ENCODE measurements at places on chromosomes 4 and X.
A peak's percentile ranks its signal among the peaks of the same experiment; 100 is the strongest.

- no peak for DNase-seq
Observed at GRCh38 chr4:17324386-17324830, 187.5 kb downstream of the QDPR start.

DNA sequence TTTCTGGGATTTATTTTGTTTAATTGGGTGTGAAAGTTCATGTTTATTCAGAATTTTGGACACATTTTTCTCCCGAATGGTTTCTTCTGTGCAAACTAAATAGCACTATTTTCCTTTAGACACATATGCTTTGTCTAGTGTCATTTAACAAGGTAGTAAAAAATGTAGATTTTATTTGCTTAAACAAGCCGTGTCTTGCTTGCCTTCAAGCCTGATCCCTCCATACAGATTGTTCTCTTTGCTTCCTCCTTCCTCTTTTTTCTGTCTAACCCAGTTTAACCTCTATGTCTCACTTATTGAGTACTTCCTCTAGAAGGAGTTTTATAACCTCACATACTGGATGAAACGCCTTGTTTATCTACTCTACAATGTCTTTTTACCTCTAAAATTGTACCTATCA lies 211.8 kb downstream of the NPFFR2 start:
- DNase-seq: no peak

- DNase-seq: no peak
Observed at GRCh38 chr4:11467931-11468330, 39.2 kb upstream of the HS3ST1 start.

DNA sequence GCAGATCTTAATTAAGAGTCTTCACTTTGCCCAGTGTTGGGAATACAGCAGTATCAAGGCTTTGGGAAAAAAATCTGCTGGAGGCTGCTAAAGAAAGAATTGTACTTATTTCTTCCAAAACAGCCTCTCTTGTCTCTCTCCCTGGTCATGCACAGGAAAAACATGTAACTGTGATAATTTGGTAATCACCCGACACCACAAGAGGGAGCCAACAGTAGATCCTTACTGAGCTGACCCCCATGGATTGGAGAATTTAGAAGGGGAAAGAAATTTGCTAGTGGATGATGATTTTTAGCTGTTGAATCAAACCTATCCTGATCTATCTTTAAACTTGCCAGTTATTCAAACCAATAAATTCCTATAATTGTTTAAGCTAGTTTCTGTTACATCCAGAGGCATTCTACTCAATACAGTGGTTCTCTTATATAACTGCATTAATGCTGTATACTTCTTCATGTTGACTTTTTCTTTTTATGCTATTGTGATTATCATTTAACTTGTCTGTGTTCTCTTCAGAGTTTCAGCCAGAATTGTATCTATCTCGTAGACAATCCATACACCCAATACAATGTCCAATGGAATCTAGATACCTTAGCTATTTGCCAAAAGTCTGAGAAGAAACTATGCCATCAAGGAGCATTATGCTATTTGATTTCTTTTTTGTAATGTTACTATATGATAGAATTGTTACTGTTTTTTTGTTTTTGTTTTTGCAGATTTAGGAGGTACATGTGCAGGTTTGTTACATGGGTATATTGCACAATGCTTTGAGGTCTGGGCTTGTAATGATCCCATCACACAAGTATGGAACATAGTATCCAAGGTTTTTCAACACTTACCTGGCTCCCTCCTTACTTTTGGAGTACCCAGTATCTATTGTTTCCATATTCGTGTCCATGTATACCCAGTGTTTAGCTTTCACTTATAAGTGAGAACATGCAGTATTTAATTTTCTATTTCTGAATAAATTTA lies 31.3 kb upstream of the ARHGEF38 start:
- no peak for DNase-seq

DNA sequence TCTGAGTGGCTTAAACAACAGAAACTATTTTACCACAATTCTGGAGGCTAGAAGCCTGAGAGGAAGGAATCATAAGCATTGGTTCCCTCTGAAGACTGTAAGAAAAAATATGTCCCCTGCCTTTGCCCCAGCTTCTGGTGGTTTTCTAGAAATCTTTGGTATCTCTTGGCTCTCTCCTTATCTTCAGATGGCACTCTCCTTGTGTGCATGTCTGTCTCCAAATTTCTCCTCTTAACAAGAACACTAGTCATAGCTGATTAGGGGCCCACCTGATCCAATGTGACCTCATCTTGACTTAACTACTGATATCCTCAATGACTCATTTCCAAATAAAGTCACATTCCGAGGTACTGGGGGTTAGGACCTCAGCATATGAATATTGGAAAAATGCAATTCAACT lies 635.0 kb upstream of the NR3C2 start:
- no peak for DNase-seq

DNA sequence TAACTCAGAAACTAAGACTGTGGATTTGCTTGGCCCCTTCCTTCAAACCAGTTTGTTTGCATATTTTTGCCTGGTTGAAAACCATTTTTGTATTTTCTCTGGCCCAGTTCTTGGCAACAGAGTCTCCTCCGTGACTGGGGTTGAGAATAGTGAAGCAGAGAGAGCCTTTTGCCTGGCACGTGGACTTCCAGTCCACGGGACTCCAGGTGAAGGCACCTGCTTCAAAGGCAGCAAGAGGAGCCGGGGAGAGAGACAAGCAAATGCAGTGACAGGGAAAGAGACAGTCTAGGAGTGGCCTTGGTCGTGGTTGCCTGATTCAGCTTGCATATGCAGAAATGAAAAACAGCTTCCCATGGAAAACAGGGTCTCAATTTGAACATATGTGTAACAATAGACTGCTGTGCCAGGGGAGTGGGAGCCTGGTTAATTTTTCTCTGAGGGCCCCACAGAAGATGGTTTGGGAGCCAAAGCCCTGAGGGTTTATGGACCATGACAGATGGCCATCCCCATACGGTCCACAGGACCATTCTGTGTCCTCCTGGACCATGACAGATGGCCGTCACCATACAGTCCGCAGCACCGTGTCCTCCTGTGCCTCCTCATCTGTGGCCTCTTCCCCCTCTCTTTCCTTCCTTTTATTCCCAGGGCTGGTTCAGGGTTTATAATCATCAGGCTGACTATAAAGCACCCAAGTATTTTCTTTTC lies 272.2 kb upstream of the RASGEF1B start:
- no peak for DNase-seq

GRCh38 chr4:11106190-11106589 lies 322.5 kb downstream of the HS3ST1 start:
- no peak for DNase-seq

- no peak for DNase-seq
Observed at GRCh38 chr4:6929812-6930464, 20.3 kb downstream of the TBC1D14 start.

DNA sequence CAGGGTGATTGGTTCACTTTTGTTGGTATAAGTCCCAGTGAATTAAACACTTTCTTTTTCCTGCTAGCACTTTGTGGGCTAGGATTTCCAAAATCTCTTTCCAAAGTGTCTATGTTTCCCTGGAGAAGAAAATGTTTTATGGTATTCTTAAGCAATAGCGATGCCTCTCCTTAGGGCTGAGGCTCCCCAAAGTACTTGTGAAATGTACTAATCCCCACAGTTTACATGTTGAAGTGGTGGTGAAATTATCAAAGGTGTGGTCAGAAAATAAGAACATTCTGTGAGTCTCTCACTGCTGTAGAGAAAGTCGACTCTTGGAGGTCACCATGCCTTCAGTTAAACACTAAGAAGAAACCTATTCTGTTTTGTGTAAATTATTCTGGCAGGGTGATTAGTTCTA lies 51.5 kb upstream of the AMELX start:
- DNase-seq: no peak

DNA sequence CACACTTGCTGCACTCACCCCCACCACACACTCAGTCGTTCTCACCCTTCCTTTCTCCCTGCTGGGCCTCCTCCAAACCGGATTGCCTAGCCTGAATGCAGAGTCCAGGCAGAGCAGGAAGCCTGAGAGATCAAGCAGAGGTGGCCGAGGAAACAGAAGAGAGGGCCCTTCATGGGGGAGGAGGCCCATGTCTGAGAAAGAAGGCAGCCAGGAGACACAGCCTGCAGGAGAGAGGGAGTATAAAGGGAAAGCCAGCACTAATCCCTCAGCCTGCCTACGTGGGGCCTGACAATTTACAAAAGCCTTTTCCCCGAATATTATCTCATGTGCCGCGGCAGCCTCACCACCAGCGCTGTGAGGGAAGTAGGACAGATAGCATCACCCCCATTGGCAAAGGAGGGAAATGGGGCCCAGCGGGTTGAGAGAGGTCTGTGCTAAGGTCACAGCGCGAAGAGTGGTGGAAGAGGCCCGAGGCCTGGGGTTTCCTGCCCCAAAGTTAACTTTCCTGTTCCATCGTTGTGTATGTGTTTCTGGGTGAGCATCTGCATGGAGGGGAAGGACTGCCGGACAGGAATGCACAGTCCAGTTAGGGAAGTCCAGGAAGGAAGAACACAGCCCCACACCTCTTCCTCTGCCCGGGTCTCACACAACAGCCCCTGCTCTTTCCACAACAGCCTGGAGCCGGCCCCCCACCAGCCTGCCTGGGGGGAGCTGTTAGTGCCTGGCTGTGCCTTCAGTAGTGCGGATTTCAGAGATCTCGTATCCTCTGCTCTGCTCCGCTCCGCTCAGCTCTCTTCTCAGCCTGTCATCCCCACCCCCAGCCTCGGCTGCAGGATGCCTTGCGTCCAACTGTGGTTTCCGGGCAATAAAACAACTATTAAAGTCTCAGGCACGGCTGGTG lies 50.9 kb upstream of the BCOR start:
- no peak for DNase-seq

GRCh38 chr4:78748381-78748780 lies 27.8 kb upstream of the BMP2K start:
- no peak for DNase-seq

DNA sequence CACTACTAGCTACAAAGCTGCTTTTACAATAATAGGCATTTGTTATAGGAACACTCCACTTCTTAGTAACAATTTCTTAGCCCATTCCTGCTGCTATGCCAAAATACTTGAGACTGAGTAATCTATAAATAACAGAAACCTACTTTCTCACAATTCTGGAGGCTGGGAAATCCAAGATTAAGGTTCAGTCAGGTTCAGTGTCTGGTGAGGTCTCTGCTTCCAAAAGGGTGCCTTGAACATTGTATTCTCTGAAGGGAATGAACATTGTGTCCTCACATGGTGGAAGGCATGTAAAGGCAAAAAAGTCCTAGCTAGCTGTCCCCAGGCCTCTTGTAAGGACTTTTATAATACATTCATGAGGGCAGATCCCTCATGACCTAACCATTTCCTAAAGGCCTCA lies 7.0 kb downstream of the SLC9B1 start:
- DNase-seq: no peak

- DNase-seq: no peak
Observed at GRCh38 chr4:23763559-23763958, 126.3 kb downstream of the PPARGC1A start.

- DNase-seq: no peak
Observed at GRCh38 chrX:129565046-129565650, 25.1 kb downstream of the OCRL start.

- no peak for DNase-seq
Observed at GRCh38 chr4:124019749-124020549, 623.4 kb downstream of the SPRY1 start.

- no peak for DNase-seq
Observed at GRCh38 chr4:48342606-48342880, 1.2 kb downstream of the SLAIN2 start.

DNA sequence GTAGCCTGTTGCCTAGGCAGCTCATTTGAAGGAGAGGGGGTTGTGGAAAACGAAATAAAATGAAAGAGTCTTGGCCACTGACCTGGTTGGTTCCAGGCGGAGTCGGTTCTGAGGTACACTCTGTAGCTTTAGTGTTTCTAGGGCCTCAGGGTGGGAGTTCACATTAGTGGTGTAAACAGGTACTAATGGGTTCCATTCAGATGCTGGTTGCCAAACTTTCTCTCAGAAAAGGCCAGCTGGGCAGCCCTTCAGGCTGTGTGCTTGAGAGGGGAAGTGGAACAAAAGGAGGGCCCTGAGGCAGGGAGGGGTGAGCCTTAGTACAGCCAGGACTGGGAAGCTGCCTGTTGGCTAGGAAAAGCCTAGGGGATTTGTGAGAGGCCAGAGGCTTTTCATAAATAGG lies 24.8 kb downstream of the NHSL2 start:
- DNase-seq: no peak

DNA sequence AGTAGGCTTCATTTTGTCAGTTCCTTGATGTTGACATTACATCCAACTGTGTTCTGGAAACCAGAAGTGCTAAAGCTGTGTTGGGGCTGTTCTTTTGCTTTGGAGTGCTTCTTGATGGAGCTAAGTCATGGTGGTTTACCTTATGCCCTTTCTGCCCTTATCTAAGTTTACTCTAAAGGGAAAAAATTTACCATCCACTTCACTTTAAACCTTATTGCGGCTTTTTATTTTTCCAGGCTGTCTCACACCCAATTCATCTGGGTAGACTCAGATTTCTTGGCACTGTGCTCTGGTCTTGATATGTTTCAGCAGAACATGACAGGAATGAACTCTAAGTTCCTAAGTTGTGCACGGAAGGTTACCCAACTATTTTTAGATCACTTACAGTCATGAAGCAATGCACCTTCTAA lies 104.7 kb upstream of the TTC29 start:
- DNase-seq: no peak

GRCh38 chr4:4962928-4963327 lies 56.3 kb downstream of the CYTL1 start:
- DNase-seq: no peak

- peak; percentile 48 for DNase-seq
Observed at GRCh38 chr4:1236103-1236641, 12.8 kb downstream of the CTBP1 start.

DNA sequence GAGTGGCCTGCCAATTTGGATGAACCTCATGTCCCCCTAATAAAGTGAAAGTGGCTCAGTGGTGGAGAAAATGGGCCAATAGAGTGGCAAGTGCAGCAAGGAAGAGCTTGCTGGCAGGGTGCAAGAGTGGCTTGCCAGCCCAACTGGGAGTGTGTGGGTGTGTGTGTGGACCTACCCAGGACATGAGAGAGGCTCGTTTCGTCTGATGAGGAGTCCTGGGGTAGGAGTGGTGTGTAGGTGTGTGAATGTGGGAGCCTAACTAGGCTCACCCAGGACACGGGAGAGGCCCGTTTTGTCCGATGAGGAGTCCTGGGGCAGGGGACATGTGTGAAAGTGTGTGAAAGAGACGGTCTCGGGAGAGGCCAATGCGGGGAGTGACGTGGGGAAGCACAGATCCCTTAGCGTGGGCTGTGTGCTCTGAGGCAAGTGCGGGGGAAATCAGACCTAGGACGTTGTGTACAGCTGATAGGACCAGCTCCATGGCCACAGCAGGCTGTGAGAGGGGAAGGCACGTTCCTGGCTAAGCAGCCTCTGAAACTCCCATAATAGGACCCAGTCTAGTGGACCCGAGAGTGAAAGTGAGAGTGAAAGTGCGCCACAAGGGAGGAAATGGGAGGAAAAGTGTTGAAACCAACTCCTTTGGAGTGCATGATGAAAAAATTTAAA lies 5.3 kb downstream of the GAGE10 start:
- no peak for DNase-seq

Measured in Right ventricle myocardium inferior (tissue), 1 donor.